ENCODE measurements at places on chromosomes 7 and 10.

GRCh38 chr7:147833557-147833956 is 757.0 kb upstream of the C7orf33 start:
- no peak for DNase-seq

- no peak for DNase-seq
Observed at GRCh38 chr10:110530131-110530831, 32.6 kb downstream of the DUSP5 start.

DNA sequence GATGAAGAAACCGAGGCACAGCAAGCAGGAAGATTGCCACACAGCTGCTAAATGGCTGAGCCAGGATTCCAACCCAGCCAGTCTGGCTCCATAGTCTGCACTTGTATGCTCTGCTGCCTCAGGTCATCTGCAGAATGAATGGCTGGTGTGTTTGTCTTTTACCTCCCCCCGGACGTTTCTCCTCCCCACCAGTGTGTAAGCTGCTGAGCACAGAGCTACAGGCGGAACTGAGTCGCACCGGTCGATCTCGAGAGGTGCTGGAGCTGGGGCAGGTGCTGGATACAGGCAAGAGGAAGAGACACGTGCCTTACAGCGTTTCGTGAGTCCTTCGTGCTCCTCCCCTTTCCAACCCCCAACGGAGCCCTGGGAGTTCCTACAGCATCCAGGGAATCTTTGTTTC is 2.6 kb downstream of the CNPY4 start:
- no peak for DNase-seq

DNA sequence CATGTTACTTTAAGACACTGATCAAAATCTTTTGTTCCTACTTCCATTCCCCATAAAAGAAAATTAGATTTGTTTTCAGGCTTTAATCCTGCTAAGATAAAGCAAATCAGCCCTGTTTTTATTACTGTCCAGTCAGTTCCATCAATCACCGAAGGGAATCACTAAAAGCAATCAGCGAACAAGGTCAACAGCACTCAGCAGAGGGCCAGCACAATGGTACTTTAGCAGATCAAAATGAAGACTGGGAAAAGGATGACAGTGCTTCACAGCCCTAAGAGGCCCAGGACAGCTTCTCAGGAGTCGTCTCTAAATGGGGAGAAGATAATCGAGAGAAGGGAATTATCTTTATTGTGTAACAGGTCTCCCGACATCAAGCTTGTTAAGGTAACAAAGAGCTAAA is 32.7 kb downstream of the SEM1 start:
- no peak for DNase-seq

DNA sequence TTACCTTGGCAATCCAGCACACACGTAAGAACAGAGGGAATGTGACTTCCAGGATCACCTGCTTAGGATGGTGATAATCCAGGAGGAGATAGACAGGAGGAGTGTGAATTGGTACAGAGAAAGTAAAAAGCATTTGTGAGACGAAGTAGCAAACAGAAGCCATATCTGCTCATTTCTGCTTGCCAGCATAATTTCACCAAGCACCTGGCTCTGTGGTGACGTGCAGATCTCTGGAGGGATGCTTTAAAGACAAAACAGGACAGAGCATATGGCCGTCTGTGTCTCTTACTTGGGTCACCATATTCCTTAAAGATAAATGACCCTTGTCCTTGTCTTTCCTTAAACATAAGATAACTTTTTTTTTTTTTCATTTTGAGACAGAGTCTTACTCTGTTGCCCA is 90.2 kb upstream of the ARHGAP21 start:
- no peak for DNase-seq

GRCh38 chr7:91029688-91030087 is 234.5 kb upstream of the FZD1 start:
- no peak for DNase-seq

GRCh38 chr7:876972-877311 is 588 bp downstream of the GET4 start:
- DNase-seq, result no peak

- DNase-seq, result no peak
Observed at GRCh38 chr10:131818510-131819234, 82.1 kb upstream of the PPP2R2D start.

GRCh38 chr7:8205537-8205936 is 56.4 kb downstream of the ICA1 start:
- peak; percentile 41 for DNase-seq

GRCh38 chr7:26863518-26864308 is 677 bp downstream of the SKAP2 start:
- DNase-seq, result no peak

All from stromal cell of bone marrow (primary cell).